Activated CD8-positive, alpha-beta memory T cell treated with anti-CD3 and anti-CD28 coated beads, Interleukin-2, amount 10 ng/mL, durations not matched to agents 7 days and 5 days (primary cell): ENCODE measurements at places on chromosomes 12 and 14.

DNA sequence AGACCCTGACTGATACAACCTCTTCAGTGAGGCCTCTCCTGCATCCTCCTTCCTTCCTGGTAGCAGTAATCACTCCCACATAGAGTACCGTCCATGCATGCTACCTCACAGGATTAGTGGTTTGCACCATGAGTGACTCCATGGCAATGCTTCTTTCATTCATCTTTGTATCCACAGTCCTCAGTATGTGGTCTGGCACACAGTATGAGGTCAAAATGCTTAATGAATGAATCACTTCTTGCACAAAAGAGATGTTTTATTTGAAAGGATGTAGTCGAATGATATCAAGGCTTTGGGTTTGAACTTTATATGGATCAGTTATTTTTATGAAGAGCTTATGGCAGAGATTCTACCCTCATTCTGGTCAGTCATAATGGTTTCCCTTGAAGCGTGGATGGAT, 42.2 kb downstream of the KCNA5 start:
- DNase-seq, result no peak

- DNase-seq, result no peak
These were observed 916.5 kb downstream of the AACS start for GRCh38 chr12:125981610-125982253.

GRCh38 chr12:3083241-3083920, 6.2 kb downstream of the TSPAN9 start:
- DNase-seq, result no peak

GRCh38 chr14:65954942-65955341, 531.2 kb upstream of the CCDC196 start:
- no peak for DNase-seq

- no peak for DNase-seq
These were observed 90.5 kb downstream of the GALNT9 start for GRCh38 chr12:132238884-132239283.

GRCh38 chr12:21942377-21942703, 1.1 kb upstream of the ABCC9 start:
- no peak for DNase-seq

- DNase-seq, result no peak
These were observed 4.3 kb downstream of the PSMD9 start for GRCh38 chr12:121892673-121893561.

DNA sequence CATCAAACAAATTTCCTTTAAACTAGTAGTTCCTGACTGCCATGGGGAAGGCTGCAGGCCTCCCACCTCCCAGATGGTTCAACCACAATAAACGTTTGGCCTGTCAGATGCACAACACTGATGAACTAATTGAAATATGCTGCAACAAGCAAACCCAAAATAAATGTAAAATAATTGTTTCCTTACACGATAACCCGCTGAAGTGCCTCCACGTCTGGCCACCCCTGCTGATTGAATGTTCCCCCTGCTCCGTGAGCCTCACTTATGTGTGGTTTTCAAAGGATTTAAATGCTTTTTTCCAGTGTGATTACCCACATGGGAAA, 8.4 kb downstream of the PITPNM2 start:
- no peak for DNase-seq

GRCh38 chr12:3604748-3605586, 114.0 kb downstream of the PRMT8 start:
- DNase-seq, result no peak

DNA sequence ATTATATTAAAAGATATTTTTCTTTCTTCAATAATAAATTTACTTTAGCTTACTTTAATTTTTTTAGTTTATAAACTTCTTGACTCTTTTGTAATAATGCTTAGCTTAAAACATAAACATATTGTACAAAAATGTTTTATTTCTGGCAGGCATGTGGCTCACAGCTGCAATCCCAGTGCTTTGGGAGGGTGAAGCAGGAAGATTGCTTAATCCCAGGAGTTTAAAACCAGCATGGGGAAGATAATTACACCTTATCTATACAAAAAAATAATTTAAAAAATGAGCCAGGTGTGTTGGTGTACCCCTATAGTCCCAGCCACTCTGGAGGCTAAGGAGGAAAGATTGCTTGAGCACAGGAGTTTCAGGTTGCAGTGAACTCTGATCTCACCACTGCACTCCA, 120.7 kb downstream of the GPHN start:
- no peak for DNase-seq

GRCh38 chr14:61234215-61234916, 46.8 kb downstream of the TMEM30B start:
- DNase-seq, result no peak

DNA sequence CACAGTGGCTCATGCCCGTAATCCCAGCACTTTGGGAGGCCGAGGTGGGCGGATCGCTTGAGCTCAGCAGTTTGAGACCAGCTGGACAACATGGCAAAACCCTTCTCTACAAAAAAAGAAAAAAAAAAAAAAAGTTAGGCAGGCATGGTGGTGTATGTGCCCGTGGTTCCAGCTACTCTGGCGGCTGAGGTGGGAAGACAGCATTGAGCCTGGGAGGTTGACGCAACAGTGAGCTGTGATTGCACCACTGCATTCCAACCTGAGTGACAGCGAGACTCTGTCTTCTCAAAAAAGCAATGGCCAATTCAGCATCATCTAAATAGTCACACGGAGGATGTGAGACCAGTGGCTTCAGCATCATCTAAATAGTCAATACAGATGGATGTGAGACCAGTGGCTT, 10.4 kb upstream of the SAMD4A start:
- no peak for DNase-seq

DNA sequence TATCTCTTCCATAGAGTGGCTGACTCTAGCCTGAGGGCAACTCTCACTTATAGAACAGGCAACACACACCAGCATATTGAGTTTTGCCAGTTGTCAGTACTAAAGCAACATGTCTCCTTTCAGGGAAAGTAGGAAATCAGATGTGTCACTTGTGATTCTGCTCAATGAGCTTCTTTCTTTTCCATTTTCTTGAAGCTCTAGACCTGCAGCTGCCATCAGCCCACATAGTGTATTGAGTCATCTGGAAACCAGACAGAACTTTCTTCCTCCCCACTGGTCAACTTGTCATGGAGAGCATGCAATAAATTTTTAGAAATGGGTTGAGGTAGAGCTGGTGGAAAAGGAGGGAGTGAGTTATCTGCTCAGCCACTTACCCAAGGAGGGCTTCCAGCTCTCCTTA, 209.0 kb upstream of the PLEKHG7 start:
- no peak for DNase-seq

- DNase-seq, result no peak
These were observed 5.5 kb upstream of the SLC7A7 start for GRCh38 chr14:22820731-22821130.

- no peak for DNase-seq
These were observed 11.5 kb upstream of the PRKAG1 start for GRCh38 chr12:49030119-49030518.

- DNase-seq, result no peak
These were observed 54.4 kb downstream of the SETD3 start for GRCh38 chr14:99426265-99426664.

- DNase-seq, result no peak
These were observed 616.4 kb downstream of the MED13L start for GRCh38 chr12:115661112-115661511.

- no peak for DNase-seq
These were observed 456 bp upstream of the MDP1 start for GRCh38 chr14:24216345-24216699.

GRCh38 chr12:130339951-130340350, 2.3 kb downstream of the PIWIL1 start:
- DNase-seq, result no peak

GRCh38 chr12:88644946-88645702, 64.9 kb upstream of the KITLG start:
- no peak for DNase-seq

DNA sequence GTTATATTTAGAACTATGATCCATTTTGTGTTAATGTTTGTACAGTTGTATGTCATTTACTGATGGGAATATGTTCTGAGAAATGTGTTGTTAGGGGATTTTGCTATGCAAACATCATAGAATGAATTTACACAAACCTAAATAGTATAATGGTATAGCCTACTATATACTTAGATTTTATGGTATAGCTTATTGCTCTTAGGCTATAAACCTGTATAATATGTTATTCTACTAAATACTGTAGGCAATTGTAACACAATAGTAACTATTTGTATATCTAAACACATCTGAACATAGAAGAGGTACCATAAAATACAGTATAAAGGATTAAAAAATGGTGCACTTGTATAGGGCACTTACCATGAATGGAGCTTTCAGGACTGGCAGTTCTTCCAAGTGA, 105.4 kb upstream of the GRIN2B start:
- DNase-seq, result no peak

- DNase-seq, result no peak
These were observed 233.8 kb downstream of the DACT1 start for GRCh38 chr14:58871573-58871972.

GRCh38 chr14:64232095-64232838, 61.9 kb downstream of the ESR2 start:
- DNase-seq, result peak; percentile 54

- DNase-seq, result no peak
These were observed 81.0 kb upstream of the PLEKHG7 start for GRCh38 chr12:92621833-92622232.

DNA sequence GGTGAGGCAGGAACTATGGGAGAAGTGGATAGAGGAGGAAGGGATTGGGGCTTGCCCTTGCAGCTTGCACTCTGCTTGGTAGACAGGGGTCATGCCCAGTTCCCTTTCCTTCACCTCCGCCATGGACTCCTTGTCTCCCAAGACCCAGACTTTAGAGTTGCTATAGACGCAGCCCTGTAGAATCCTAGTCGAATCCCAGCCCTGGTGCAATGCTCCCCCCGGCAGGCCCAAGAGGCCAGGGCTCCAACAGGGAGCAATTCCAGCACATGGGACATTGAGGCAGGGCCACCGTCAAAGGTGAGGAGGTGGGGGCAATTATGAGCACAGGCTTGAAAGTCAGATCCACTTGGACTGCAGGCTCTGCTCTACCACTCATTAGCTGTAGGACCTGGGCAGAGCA, 29.5 kb upstream of the BCDIN3D start:
- peak; percentile 29 for DNase-seq

- no peak for DNase-seq
These were observed 278.1 kb upstream of the SOX5 start for GRCh38 chr12:24227551-24227950.

- no peak for DNase-seq
These were observed 353.9 kb downstream of the DUSP6 start for GRCh38 chr12:88998421-88998820.

DNA sequence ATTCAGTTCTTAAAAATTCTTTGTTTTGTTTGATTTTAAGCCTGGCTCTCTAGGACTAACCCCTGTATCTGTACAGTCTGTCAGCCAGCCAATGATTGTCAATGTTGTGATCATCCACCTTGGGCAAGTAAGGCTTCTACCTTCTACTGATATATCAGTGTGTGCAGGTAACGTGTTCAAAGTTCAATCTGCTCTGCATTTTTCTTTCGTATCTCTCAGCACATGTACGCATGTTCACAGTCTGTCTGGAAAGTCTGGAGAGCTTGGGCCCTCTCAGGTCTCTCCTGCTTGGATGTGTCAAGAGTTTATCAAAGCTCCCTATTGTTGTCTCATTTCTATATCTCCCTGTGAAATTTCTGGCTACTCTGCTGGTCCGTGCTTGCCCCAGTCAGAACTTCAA, 138.6 kb upstream of the VRK1 start:
- DNase-seq, result no peak

DNA sequence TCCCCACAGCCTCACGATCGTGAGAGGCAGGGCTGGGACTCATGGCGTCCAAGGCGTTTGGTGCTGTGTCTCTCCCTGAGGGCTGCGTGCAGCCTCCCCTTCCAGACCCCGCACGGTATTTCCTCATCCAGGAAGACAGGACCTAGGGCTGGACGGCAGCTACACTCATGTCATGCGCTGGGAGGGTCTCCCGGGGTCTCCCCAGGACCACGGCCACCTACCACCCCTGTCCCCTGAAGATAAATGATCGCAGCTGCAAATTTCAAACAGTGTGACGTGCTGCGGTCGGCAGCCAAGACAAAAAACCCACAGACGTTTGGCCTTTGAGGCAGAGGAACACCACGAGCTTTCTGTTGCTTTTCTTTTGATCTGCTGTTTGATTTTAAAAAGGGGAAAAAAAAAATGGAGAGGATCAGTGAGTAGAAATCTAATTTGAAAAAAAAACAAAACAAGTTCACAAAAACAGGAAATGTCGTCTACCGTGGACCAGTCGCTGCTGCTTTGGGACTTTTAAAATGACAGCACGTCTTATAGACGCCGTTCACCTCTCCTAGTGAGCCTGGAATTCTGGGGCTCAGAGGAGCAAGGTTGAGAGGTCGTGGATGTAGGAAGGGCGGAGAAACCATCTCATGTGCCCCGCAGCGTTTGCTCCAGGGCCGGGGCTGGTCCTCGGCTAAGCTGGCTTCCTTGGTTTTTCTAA, 237.6 kb downstream of the SLC41A2 start:
- DNase-seq, result peak; percentile 80

- no peak for DNase-seq
These were observed 122.0 kb downstream of the RAD51B start for GRCh38 chr14:67941456-67942018.

GRCh38 chr14:54475187-54475899, 13.4 kb downstream of the GMFB start:
- DNase-seq, result no peak

DNA sequence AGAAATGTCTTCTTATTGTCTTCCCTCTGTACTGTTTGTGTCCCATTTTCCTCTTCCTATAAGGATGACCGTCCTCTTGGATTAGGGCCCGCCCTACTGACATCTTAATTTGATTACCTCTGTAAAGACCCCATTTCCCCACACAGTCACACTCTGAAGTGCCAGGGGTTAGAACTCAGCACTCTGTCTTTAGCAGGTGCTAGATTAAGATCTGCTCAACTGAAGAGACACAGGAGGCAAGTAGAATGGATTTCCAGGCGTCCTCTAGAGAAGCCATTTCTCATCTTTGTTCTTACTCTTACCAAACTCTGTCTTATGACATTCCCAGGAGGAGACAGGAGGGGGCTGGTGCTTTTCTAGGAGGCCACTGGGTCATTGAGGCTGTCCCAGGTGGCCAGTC, 50.8 kb downstream of the VCPKMT start:
- no peak for DNase-seq

DNA sequence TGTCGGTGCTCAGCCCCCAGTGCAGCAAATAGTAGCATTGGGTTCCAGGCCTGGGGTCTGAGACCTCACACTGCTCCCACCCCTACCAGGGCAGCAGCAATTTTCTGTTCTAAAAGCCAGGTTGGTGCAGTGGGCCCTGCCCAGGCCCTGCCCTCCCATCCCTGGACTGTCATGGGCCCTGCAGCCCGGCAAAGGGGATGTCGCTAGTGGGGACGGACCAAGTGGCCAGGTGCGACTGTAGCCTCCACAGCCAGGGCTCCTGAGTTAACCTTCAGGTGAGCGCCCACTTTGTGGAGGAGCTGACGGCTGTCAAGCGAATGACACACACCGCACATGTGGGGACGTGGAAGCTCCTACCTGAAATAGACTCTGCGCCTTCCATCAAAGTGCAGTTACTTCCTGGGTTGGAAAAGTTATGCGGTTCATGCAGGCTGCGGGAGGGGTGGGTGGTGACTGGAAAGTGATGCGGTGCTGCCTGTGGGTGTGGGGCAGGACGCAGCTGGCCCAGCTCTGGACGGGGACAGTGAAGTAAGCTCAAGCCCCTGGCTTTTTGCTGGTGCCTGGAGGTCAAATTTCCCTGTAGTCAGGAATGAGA, 1.5 kb downstream of the INF2 start:
- DNase-seq, result no peak
